IPS DF 19.7 (cell line): ENCODE measurements at places on chromosomes 4 and X.

DNA sequence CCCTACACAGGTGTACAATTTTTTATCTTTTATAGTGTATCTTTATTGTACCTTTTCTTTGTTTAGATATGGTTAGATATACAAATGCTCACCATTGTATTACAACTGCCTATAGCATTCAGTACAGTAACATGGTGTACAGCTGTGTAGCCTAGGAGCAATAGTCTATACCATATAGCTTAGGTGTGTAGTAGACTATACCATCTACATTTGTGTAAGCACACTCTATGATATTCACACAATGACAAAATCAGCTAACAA lies 80.3 kb downstream of the FAM13A start:
- no peak for DNase-seq

GRCh38 chr4:39548425-39549067 lies 21.3 kb upstream of the UGDH start:
- DNase-seq, result no peak

GRCh38 chrX:107025545-107025944 lies 25.5 kb upstream of the MORC4 start:
- DNase-seq, result peak; percentile 0

DNA sequence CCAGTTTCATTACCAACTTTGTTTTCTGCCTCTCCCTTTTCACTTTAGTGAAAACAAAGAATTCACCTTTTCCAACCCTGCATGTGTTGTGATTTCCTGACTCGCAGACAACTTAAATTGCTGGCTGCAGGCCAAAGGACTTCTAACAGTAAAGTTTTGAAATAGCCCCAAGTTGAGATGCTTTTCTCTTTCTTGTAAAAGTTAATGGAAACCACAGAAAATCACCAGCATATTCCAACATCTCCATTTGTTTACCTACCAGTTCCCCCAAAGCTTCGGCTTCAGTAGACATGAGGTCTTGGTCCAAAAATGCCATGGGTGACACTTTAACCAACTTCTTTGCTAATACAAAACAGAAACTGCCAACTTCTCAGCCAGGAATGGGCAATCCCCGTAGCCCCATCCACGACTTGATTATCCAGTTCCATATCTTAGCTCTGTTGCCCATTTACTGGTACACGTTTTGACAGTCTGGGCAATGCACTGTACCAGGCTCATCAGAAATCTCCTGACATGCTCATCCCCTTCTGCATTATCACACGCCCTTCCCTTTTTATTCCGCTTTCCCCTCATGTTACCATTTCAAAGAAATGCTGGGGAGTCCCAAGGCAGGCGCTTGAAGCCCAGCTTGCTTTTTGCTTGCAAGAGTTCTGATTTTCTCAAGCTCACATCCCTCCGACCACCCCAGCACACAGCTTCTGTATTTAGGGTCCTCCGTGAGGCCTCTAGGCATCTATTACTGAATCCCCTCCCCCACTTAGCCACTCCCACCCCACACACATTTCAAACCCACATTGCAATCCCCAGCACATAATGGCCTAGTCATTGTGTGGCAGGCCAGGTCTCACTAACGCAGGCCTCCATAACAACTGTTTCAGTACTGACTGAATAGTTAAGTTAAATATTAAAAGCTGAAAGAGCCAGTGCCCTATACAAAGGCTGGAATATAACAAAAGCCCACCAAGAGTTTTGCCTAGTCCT lies 137.9 kb upstream of the S100G start:
- no peak for DNase-seq

DNA sequence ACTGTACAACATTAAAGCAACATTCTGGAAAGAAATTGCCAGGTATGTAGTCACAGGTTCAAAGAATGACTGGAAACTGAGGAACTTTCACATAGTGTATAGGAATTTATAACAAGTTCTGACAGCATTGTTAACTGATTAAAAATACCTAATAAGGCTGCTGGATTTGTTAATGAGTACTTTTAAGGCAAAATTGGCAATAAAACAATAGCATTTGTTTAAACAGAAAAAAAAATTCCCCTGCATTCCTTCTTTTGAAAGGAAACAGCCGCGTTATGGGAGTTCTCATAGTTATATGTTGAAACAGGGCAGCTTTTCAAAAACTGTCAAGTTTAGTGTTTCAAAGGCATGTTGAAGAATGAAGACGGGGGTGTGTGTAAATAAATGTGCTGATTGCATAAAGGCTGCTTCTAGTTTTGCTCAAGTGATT lies 282.5 kb upstream of the FAT1 start:
- DNase-seq, result no peak
